ENCODE measurements at places on chromosomes 1 and 21. TPM values are rescaled to one million over a fixed set of nuclear protein-coding genes. Genes with fewer than 3 reads are reported as not detected.

DNA sequence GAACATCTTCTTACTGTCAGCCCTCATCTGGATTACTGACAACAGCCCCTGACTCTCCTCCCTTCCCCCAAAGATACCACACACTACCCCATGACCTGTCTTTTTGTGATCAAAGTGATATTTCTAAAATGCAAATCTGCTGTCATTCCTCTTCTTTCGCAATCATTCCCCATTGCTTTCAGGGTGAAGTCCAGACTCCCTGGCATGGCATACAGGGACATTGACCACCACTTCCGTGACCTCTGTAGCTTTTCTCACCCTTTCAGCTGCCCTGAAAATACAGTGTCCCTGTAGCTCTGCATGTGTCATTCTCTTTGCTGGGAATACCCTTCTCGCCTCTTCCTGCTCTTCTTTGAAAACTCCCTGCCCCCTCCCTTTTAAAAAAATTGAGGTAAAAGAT lies 4.1 kb downstream of the SERINC2 start:
- DNase-seq, result no peak
- H3K27ac ChIP-seq, result no peak overlapping the region

DNA sequence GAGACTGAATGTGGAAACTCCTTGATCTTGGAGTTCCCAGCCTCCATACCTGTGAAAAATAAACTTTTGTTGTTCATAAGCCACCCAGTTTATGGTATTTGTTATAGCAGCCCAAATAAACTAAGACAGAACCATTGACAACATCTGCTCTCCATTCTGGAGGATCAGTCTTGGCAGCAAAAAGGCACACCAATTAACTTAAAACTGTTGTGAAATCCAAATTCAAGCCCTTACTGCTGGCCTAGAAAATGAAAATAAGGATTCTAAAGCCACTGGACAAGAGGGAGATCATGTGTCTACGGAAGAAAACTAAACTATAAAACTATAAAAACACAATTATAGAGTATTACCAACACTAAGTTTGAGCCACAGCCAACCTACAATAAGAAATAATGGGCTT lies 172.1 kb upstream of the RNPC3 start:
- H3K4me1 ChIP-seq, result no peaks in the 10 kb centered on the region
- no peaks in the 10 kb centered on the region for H3K27me3 ChIP-seq
- H3K4me3 ChIP-seq, result no peak overlapping the region
- H3K27ac ChIP-seq, result no peak overlapping the region
- no peaks in the 10 kb centered on the region for H3K36me3 ChIP-seq

GRCh38 chr1:75373542-75374159 lies 237.3 kb downstream of the SLC44A5 start:
- H3K4me1 ChIP-seq, result no peaks in the 10 kb centered on the region
- H3K4me3 ChIP-seq, result no peak overlapping the region
- no peaks in the 10 kb centered on the region for H3K27me3 ChIP-seq
- DNase-seq, result no peak
- H3K27ac ChIP-seq, result no peak overlapping the region

DNA sequence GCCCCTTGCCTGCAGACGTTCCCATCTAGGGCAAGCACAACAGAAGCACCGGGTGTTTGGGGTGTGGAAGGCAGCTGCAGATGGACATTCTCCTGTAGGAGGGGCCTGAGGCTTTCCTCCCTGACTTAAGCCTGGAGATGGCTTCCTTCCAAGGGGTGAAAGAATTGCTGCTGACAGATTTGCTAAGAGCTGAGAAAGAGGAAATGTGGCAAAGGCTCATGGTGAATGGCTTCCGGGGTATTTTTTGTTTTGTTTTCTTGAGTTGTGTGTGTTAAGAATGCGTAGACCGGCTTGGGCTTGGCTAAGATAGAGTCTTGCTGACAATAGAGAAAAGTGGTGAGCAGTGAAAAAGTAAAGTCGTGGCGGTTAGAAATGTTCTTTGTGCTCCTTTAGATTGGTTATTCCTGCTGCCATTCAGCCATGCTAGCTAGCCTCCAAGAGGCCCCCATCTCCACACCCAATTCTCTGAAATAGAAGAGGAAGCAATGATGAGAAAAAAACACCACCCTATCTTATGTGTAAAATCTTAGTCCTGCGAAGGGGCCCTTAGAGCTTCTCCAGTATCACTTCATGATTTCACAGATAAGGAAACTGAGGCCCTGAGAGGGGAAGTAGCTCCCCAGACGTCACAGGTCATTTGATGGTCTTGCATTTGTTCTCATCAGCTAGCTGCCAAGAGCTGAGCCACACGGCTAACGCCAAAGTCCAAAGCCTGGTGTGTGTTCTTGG lies 36.9 kb downstream of the EIF2D start:
- peak; percentile 91 for DNase-seq
- H3K27me3 ChIP-seq, result no peaks in the 10 kb centered on the region
- H3K36me3 ChIP-seq, result no peaks in the 10 kb centered on the region
- H3K4me3 ChIP-seq, result no peak overlapping the region
- H3K4me1 ChIP-seq, result peaks cover 26% of the 10 kb centered on the region
- peak overlapping the region; percentile 46 for H3K27ac ChIP-seq

GRCh38 chr1:169340882-169341281 lies 26.7 kb downstream of the NME7 start:
- H3K36me3 ChIP-seq, result no peaks in the 10 kb centered on the region
- no peaks in the 10 kb centered on the region for H3K27me3 ChIP-seq
- no peaks in the 10 kb centered on the region for H3K4me1 ChIP-seq
- no peak for DNase-seq
- H3K4me3 ChIP-seq, result no peak overlapping the region

Gene HP1BP3
- total RNA-seq, result 228 TPM

Gene CYP4X1
- 3.7 TPM for total RNA-seq

Data from endothelial cell of umbilical vein (primary cell).